ENCODE measurements at places on chromosomes 12 and 14.
A peak's percentile ranks its signal among the peaks of the same experiment; 100 is the strongest.

DNA sequence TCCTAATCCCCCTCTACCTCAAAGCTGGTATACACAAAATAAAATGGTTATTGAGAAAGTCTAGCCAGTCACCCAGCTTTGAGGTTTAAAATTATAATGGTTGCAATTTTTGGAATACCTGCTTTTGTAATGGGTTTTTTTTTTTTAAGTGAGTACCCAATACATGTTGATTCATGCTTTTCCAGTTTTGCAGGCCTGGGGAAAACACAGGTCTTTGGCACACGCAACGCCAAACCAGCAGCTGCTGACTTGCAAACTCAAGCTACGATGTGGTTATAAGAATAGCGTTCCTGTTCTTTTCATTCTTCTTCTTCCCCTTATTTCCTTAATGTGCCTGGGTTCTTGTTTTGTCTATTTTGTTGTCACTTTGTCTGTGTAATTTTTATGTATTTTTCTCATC, 233.0 kb downstream of the EGLN3 start:
- DNase-seq = no peak

DNA sequence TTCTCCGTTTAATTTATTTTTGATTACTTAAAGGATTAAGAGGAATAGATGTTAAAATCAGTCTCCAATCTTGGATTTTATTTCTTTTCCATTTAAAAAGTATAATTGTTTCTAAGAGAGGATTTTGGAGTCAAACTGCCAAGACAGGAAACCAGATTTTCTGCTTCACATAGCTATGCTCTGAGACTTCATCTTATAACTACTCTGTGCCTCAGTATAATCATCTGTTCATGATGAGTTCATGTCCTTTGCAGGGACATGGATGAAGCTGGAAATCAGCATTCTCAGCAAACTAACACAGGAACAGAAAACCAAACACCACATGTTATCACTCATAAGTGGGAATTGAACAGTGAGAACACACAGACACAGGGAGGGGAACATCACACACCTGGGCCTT, 9.0 kb upstream of the TAS2R31 start:
- DNase-seq = no peak

DNA sequence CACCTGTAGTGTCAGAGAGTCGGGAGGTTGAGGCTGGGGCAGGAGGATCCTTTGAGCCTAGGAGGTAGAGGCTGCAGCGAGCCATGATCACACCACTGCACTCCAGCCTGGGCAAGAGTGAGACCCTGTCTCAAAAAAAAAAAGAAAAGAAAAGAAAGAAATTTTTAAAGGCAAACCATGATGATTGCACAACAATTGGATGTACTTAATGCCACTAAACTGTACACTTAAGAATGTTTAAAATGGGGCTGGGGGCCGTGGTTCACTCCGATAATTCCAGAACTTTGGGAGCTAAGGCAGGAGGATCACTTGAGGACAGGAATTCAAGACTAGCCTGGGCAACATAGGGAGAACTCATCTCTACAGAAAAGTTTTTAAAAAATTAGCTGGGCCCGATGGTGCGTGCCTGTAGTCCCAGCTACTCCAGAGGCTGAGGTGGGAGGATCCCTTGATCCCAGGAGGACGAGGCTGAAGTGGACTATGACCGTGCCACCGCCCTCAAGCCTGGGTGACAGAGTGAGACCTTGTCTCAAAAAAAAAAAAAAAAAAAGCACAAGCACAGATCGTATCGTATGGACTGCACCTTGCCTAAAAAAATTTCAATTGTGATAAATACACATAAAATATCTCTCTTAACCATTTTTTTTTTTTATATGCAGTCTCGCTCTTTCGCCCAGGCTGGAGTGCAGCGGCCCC, 32.7 kb downstream of the JAG2 start:
- no peak for DNase-seq

DNA sequence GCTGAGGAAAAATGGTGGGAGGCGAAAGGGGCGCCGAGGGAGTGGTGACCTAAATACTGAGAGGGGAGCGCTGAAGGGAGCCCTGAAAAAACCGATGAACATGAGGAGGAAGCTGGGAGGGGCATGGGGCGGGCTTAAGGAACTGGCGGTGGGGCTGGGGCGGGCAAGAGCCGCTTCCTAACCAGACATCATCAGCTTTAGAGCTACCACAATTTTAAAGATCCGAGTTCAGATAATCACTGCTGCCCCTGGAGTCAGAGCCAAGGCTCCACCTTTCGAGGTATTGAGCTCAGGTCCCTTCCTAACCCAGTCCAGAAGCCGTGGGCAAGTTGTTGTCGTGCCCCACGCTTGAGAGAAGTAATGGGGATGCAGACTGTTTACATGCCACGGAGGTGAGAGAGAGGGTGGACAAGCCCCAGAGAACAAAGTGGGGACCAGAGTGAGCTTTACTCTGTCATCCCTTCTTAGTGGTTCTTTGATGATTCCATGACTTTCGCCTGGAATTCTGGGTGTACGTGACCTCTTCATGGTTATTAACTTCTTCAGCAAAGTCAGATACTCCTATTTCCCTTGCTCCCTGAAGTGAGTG, 393 bp downstream of the ORMDL2 start:
- no peak for DNase-seq

- DNase-seq = peak; percentile 0
These were observed 104.7 kb downstream of the PLEKHA5 start for GRCh38 chr12:19234171-19234704.

- DNase-seq = no peak
These were observed 177.9 kb upstream of the PRMT8 start for GRCh38 chr12:3313066-3313465.

DNA sequence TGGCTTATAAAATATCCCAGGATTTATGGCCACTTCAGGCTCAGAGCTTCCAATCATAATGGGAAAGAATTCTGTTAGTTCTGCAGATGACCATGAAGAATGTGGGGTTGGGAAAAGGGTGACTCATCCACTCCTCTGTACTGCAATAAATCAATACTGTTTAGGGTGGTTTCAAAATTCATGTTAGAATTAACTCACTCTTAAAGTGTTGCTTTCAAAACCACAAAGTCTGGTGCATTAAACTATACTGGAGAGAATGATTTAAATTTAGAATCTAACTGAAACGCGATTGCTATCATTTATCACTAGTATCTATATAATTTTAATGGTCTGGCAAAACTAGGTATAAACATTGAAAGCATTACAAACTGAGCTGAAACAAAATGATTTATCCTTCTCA, 798 bp downstream of the CCDC198 start:
- no peak for DNase-seq

GRCh38 chr14:78530078-78530477, 359.9 kb downstream of the NRXN3 start:
- no peak for DNase-seq

DNA sequence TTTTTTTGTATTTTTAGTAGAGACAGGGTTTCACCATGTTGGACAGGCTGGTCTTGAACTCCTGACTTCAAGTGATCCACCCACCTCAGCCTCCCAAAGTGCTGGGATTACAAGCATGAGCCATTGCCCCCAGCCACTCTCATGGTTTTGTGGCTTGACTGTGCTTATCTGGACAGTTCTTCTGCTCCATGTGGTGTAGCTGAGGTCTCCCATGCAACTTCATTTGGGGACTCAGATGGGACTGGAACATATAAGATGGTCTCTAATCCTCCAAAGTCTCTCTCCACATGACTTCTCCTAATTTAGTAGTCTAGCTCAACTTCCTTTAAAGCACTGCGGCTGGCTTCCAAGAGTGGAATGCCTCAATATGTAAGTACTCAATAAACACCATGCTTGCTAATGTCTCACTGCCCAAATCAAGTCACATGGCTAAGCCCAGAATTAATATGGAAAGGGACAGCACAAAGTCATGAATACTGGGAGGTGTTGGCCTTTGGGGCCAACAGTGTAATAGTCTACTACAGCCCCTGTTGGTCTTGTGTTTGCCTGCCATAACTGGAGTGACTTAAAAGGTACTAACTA, 7.4 kb downstream of the INHBC start:
- no peak for DNase-seq
